Upper lobe of right lung (tissue), 1 donor: ENCODE measurements at places on chromosomes 6 and 20. TPM values are rescaled to one million over a fixed set of nuclear protein-coding genes. Genes with fewer than 3 reads are reported as not detected.

Gene MAK
- total RNA-seq, result 0.29 TPM

Gene PLAGL2
- total RNA-seq, result 15.9 TPM

Gene PPP2R5D
- total RNA-seq, result 24.1 TPM

Gene POU5F1
- total RNA-seq, result 2.8 TPM

Gene SLC17A5
- 26.5 TPM for total RNA-seq

Gene WFDC12
- 1.8 TPM for total RNA-seq

Gene HMGCLL1
- total RNA-seq, result 4.2 TPM

Gene HLA-DQA2
- total RNA-seq, result 51.7 TPM

Gene LAMA4
- total RNA-seq, result 134 TPM

Gene LY6G6C
- total RNA-seq, result not detected

Gene DZANK1
- total RNA-seq, result 2.7 TPM

Gene CAPN11
- 1.6 TPM for total RNA-seq

Gene SIRPD
- 0.78 TPM for total RNA-seq

Gene ATP6V1G2
- total RNA-seq, result 0.75 TPM

Gene MUCL3
- total RNA-seq, result 4.6 TPM

Gene NRSN1
- total RNA-seq, result not detected

Gene STX11
- total RNA-seq, result 49.6 TPM
